Cardiac septum (tissue), 1 donor: ENCODE measurements at places on chromosomes 6 and 20. TPM values are rescaled to one million over a fixed set of nuclear protein-coding genes. Genes with fewer than 3 reads are reported as not detected.

The KIAA0408 gene
- 0.51 TPM for total RNA-seq

DNA sequence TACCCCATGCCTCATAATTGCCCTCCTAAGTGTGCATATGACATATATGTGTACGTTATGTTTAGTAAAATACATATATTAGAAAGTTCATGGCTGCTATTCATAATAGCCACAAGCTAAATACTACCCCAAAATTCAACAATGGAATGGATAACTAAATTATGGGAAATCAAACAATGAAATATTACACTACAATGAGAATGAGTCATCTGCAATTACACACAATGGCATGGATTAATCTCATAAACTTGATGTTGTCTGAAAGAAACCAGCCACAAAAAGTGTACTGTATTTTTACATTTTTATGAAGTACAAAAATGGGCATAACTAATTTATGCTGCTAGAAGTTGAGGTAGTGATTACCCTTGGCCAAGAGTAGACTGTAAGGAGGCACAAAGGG, 477.0 kb downstream of the HAO1 start:
- no peak for DNase-seq

The BFSP1 gene
- total RNA-seq, result 0.83 TPM

DNA sequence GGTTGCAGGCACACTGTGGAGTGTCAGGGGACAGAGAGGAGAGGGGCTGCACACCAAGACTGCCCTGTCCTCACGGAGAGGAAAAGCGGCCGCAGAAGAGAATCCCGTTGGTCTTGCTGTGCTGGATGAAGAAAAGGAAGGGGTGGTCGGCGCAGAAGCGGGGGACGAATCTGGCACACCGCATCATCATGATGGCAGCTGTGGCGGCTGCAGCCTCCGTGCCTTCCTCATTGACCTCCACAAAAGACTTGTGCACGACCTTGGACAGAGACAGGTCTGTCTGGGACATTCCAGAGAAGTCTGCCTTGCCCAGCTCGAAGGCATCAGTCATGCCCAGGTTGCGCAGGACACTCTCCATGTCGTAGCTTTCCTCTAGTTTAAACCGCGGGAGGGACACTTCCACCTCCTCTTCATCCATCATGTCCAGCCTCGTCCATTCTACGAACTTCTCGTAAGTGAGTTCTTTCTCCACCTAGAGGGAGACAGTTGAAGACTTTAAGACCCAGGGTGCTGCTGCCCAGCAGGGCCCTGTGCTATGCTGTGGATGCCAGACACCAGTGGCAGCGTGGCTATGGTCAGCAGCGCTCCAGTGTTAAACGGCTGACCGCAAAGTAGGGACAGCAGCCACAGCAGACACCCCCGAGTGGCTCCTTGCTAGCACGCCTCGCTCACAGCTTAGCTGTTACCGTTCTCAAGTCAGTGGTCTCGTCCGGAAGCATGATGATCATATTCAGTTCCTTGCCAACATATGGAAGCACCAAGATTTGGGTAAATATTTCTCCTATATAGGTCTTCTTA, 22.9 kb downstream of the SERPINB6 start:
- no peak for DNase-seq
